ENCODE measurements at places on chromosomes 1 and 21.

GRCh38 chr1:55288245-55288644 is 73.1 kb upstream of the USP24 start:
- no peak overlapping the region for H3K4me3 ChIP-seq
- H3K4me1 ChIP-seq, result peaks cover 3% of the 10 kb centered on the region
- DNase-seq, result no peak
- H3K27me3 ChIP-seq, result no peaks in the 10 kb centered on the region
- no peaks in the 10 kb centered on the region for H3K36me3 ChIP-seq
- H3K27ac ChIP-seq, result no peak overlapping the region

GRCh38 chr1:220962031-220962751 is 82.9 kb downstream of the HLX start:
- no peaks in the 10 kb centered on the region for H3K4me1 ChIP-seq
- H3K36me3 ChIP-seq, result no peaks in the 10 kb centered on the region
- no peaks in the 10 kb centered on the region for H3K27me3 ChIP-seq
- DNase-seq, result no peak
- H3K4me3 ChIP-seq, result no peak overlapping the region

DNA sequence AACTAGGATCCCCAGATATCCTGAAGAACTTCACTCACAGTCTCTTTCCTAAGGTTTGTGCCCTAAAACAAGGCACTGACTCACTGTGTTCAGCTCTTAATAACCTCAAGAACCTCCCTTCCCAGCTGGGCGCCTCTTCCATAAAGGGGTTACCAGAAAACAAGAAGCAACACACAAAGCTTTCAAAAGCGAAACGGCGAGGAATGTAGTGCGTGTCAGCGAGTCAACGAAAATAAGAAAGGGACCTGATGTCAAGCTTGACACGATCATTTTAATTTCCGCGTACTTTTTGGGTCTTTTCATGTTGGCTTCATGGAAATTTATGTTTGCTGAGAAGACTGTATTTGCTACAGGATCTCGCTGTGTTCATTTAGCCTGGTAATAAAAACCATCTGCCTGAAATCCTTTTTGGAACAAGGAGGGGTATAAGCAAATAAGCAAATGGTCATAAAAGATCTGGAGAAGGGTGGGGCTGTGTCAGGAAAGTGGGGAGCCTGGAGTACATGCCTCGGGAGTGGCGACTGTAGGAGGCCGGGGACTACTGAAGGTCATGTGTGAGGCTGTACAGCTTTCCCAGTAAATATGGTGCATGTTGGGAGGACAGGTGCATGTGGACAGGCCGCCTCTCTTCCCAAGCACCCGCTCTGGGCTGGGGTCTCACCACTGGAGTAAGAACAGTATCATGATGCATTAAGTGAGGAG is 11.4 kb upstream of the CLDN14 start:
- no peak overlapping the region for H3K27ac ChIP-seq
- H3K27me3 ChIP-seq, result no peaks in the 10 kb centered on the region
- no peaks in the 10 kb centered on the region for H3K4me1 ChIP-seq
- DNase-seq, result no peak
- H3K36me3 ChIP-seq, result no peaks in the 10 kb centered on the region
- H3K4me3 ChIP-seq, result no peak overlapping the region

DNA sequence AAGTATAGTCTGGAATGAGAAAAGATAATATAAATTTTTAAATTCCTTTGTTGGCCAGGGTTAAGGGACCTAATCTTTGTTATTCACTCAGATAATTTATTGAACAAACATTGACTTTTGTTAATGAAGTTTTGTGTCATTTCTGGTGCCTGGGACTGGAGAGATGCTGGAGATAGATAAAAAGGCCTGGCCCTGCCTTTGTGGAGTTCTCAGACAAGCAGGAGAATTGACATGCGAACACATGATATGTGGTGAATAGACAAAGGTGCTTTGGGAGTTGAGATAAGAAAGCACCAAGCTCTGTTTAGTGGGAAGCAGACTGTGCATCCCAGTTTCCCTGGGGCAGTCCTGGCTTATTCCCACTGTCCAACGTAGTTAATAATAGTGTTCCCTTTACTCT is 8.5 kb downstream of the C1orf21 start:
- H3K4me1 ChIP-seq, result peaks cover 17% of the 10 kb centered on the region
- H3K4me3 ChIP-seq, result no peak overlapping the region
- no peaks in the 10 kb centered on the region for H3K36me3 ChIP-seq
- H3K27ac ChIP-seq, result no peak overlapping the region
- DNase-seq, result no peak

DNA sequence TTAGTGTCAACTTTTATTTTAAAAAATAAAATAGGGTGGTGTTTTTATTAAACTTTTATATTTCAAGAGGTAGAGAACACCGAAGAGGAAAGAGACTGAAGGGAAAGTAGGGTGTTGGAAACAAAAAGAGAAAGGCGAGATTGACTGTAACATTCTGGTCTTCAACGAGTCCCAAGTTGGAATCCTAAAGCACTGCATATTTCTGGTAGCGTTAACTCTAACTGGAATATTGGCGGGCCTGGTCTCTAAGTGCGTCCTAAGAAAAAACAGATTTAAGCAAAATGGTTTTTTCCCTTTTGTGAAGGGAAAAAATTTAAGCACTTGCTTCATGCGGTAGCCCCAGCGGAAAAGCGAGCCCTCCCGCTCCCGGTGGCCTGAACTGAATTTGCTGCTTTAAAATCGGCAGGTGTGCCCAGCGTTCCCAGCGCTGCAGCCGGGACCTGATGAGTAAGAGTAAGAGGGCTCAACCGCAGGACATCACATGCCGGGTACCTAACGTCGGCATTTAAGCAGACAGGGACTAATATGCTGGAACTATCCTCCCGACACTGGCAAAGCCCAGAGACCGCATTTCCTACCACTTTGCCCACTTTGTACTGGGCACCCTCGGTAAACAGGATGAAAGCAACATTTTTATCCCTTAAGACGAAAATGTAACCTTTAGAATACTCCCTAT is 30.5 kb upstream of the NFIA start:
- no peak for DNase-seq
- no peak overlapping the region for H3K27ac ChIP-seq
- no peak overlapping the region for H3K4me3 ChIP-seq
- H3K4me1 ChIP-seq, result peaks cover 1% of the 10 kb centered on the region
- H3K27me3 ChIP-seq, result peaks cover 54% of the 10 kb centered on the region

DNA sequence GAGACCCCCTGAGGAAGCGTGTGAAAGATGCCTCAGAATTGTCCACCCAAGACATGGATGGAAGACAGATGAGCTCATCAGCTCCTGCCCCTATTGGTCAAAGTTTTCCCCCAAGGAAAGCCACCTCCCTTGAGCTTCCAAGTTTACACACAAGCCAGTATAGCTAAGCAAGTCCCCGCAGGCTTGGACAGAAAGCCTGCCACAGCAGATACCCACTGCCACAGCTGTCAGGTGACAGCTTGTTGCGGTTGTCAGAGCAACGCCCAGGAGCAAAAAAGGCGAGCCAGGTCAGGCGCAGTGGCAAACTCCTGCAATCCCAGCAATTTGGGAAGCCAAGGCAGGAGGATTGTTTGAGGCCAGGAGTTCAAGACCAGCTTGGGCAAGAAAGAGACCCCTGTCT is 60.9 kb upstream of the IFNAR2 start:
- H3K4me3 ChIP-seq, result no peak overlapping the region
- no peak overlapping the region for H3K27ac ChIP-seq
- H3K27me3 ChIP-seq, result no peaks in the 10 kb centered on the region
- no peaks in the 10 kb centered on the region for H3K4me1 ChIP-seq

DNA sequence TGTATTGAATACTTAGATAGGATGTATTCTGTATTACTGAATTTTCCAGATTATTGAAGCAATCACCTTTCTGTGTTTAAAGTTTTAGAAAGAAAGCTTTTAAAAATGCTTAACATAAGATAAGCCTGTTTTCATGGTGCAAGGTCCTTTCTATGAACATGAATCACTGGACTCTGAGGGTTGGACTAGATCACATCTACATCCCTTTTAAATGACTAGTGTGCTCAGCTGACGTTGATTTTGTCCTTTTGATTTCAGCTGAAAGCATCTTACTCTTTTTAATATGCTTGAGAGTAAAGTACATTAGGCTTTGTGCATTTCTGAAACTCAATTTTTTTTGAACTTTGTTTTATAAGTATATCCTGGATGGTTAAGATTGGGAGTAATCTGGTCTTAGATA is 16.2 kb downstream of the MIER1 start:
- H3K27ac ChIP-seq, result no peak overlapping the region
- H3K4me3 ChIP-seq, result no peak overlapping the region
- H3K36me3 ChIP-seq, result peaks cover 6% of the 10 kb centered on the region
- DNase-seq, result no peak
- H3K4me1 ChIP-seq, result no peaks in the 10 kb centered on the region

DNA sequence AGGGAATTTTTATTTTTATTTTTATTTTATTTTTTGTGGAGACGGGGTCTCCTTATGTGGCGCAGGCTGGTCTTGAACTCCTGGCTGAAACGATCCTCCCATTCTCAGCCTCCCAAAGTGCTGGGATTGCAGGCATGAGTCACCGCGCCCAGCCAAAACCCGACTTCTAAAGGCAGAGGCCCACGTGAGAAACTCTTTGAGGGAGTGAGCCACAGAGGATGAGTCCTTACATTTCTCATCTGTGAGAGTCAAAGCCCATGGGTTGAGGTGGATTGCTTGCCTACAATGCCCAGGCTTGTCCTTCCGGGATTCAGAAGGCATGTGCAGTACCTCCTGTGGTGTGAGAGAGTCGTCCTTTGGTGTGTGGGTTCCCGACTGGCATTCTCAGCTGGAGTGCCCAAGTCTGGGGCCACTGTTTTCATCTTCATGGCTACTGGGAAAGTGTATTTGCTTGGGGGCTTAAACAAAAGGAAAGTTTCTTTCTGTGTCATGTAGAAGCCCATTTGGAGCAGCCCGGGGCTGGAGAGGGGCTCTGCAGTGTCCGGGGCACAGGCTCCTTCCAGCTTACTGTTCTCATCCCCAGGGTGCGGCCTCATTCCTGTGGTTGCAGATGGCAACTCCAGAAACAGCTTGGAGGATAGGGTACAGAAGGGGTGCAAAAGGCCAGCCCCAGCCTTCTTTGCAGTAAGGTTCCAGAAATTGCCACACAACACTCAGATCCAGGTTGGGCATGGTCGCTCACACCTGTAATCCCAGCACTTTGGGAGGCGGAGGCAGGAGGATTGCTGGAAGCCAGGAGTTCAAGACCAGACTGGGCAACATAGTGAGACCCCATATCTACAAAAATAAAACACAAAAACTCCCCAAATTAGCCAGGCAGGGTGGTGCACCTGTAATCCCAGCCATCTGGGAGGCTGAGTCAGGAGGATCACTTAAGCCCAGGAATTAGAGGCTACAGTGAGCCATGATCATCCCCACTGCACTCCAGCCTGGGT is 29.4 kb upstream of the CSF3R start:
- H3K4me1 ChIP-seq, result no peaks in the 10 kb centered on the region
- no peak for DNase-seq
- no peak overlapping the region for H3K4me3 ChIP-seq
- no peaks in the 10 kb centered on the region for H3K27me3 ChIP-seq
- H3K36me3 ChIP-seq, result no peaks in the 10 kb centered on the region

DNA sequence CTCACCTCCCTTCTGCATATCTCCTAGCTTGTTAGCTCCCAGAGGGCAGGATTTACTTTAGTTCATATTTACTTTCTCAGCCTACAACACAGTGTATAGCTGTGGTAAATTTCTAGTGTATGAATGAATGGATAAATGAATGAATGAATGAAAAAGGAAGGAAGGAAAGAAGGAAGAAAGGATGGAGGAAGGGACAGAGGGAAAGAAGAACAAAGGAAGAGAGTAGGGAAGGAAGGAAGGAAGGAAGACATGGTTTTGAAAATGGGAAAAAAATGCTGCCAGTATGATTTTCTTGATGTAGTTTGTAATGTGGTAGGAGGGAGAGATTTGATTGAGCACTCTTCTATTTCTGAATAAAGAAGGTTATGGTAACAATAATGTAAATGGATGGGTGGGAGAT is 47.0 kb downstream of the LAMC2 start:
- no peaks in the 10 kb centered on the region for H3K27me3 ChIP-seq
- peaks cover 2% of the 10 kb centered on the region for H3K36me3 ChIP-seq
- DNase-seq, result no peak

DNA sequence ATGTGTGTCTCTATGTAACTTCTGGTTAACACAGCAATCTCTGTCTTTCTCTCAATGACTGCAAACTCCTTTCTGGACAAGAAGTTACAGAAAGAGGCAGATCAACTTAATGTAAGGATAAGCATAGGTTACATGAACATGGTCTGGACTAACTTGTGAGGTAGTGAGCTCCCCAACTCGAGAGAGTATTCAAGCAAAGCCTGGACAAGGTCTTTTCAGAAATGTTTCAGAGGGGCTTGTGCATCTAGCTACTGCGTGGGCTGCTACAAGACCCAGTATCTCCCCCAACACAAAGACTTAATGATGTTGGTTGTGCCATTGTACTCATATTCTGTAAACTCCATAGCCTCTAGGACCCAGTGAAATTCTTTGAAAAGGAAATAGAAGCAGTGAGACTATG is 23.5 kb upstream of the CLSTN1 start:
- H3K27me3 ChIP-seq, result no peaks in the 10 kb centered on the region
- H3K4me1 ChIP-seq, result no peaks in the 10 kb centered on the region
- peaks cover 5% of the 10 kb centered on the region for H3K36me3 ChIP-seq
- H3K27ac ChIP-seq, result no peak overlapping the region
- no peak for DNase-seq
- H3K4me3 ChIP-seq, result no peak overlapping the region

Measured in trophoblast cell (in vitro differentiated cells and primary cell).